Smooth muscle cell of the umbilical artery (primary cell): ENCODE measurements at places on chromosomes 13 and 19. TPM values are rescaled to one million over a fixed set of nuclear protein-coding genes. Genes with fewer than 3 reads are reported as not detected.

CEACAM20 gene
- total RNA-seq = not detected in 2 replicates

CABP5 gene
- total RNA-seq = not detected in 2 replicates

ZNF829 gene
- total RNA-seq = 2.6 and 2.7 TPM in 2 replicates

PSENEN gene
- 9.5 and 10.4 TPM in 2 replicates for total RNA-seq

PDX1 gene
- total RNA-seq = not detected in 2 replicates

IQCN gene
- total RNA-seq = 0.30 and 0.32 TPM in 2 replicates

NFIX gene
- 29.7 and 62.5 TPM in 2 replicates for total RNA-seq

SWSAP1 gene
- total RNA-seq = 0.09 and 0.30 TPM in 2 replicates

OLFM2 gene
- 2.5 and 3.0 TPM in 2 replicates for total RNA-seq

ZNF534 gene
- total RNA-seq = not detected in 2 replicates

PTH2 gene
- total RNA-seq = not detected in 2 replicates

PLIN5 gene
- total RNA-seq = not detected in 2 replicates

KCNRG gene
- 5.2 and 7.4 TPM in 2 replicates for total RNA-seq

MEIOSIN gene
- total RNA-seq = not detected in 2 replicates

DLL3 gene
- under 0.01 and 0.32 TPM in 2 replicates for total RNA-seq

DOCK6 gene
- total RNA-seq = 11.0 and 20.7 TPM in 2 replicates

ZNF8 gene
- 4.2 and 6.8 TPM in 2 replicates for total RNA-seq

SHD gene
- not detected in 2 replicates for total RNA-seq

ERFL gene
- total RNA-seq = 0.09 TPM in 1 of 2 replicates, not detected in the other

RAB3A gene
- 3.6 and 4.0 TPM in 2 replicates for total RNA-seq

UHRF1 gene
- total RNA-seq = 8.3 and 46.6 TPM in 2 replicates

RNF113B gene
- total RNA-seq = not detected in 2 replicates

MAG gene
- total RNA-seq = not detected in 2 replicates

ADGRE2 gene
- under 0.01 and 0.32 TPM in 2 replicates for total RNA-seq

PRODH2 gene
- not detected in 2 replicates for total RNA-seq

LILRB4 gene
- total RNA-seq = not detected in 2 replicates

KCNC3 gene
- total RNA-seq = under 0.01 and 0.14 TPM in 2 replicates

TUBGCP3 gene
- 13.1 and 23.6 TPM in 2 replicates for total RNA-seq

CDX2 gene
- total RNA-seq = not detected in 2 replicates

TRPM4 gene
- total RNA-seq = 13.4 and 23.1 TPM in 2 replicates

OR7C1 gene
- total RNA-seq = not detected in 2 replicates

SIPA1L3 gene
- total RNA-seq = 8.3 and 26.8 TPM in 2 replicates

GPR183 gene
- total RNA-seq = 0.05 TPM in 1 of 2 replicates, not detected in the other
